ENCODE measurements at places on chromosomes 16 and 17.

DNA sequence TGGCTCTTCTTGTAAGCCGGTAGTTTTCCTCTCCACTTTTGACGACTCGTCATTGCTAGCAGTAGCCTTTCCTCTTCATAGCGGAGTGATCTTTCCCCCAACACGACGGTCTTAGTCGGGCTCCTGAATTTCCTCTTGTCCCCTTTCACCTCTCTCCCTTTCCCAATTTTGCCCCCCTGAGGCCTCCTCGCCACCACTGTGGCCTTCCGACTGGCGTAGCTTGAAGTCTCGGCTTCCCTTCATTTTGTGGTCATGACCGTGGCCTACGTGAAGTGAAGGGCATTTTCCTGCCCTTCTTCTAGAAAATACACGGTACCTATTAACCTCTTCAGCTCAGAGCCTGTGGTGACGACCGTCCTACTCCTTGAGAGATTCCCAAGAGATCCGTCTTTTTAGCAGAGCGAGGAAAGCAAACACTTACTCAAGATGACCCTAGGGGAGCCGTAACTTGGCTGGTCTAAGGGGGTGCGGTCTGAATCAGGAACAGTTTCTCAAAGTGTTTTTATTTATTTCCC lies 787 bp downstream of the PRKAR1A start:
- no peak for DNase-seq

- DNase-seq: no peak
Observed at GRCh38 chr17:8701221-8701620, 43.4 kb downstream of the CCDC42 start.

GRCh38 chr16:23930791-23931190 lies 95.0 kb downstream of the PRKCB start:
- no peak for DNase-seq

DNA sequence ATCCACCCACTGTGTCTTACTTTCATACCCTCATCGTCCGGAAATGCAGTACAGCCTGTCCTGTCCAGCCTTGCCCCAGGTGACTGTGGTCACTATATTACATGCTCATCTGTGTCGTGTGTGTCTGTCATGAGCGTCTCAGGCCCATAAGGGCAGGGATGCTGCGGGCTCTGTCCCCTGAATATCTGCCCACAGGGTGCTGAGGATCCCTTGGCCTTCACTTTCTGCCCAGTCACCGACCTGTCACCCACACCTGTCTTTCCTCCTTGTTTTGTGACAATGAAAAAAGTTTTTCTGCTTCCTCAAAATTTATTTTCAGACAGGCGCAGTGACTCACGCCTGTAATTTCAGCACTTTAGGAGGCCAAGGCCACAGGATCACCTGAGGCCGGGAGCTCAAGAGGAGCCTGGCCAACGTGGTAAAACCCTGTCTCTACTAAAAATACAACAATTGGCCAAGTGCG lies 1.4 kb upstream of the CTRB1 start:
- DNase-seq: no peak

DNA sequence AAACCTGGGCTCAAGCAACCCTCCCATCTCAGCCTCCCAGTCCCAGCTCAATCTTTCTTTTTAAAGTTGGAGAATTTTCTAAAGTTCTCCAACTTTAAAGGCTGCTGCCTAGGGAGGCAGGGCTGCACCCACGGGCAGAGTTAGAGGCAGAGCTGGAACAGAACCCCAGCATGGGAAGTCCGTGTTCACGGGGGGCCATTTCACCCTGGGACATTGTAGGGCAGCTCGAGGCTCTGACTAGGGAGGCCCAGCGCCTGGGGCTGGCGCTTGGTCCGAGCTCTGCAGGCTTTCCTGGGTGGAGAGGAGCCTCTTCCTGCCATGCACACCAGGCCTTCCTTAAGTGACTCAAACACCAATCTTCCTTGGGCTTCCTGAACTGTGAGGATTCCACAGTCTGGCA lies 70.2 kb downstream of the CYLD start:
- no peak for DNase-seq

DNA sequence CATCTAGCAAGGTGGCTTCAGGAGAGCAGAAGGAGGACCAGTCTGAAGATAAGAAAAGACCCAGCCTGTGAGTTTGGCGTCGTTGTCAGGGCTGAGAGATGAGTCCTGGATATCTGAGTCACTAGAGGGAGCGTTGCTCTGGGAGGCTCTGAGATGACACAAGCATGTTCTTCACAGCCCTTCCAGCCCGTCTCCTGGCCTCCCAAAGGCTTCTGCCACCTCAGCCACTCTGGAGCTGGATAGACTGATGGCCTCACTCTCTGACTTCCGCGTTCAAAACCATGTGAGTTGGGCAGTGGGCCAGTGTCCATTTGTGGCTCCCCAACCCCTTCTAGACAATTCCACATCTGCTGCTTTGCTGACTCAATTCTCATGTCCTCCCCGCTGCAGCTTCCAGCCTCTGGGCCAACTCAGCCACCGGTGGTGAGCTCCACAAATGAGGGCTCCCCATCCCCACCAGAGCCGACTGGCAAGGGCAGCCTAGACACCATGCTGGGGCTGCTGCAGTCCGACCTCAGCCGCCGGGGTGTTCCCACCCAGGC lies 2.3 kb downstream of the TGFB1I1 start:
- DNase-seq: no peak

DNA sequence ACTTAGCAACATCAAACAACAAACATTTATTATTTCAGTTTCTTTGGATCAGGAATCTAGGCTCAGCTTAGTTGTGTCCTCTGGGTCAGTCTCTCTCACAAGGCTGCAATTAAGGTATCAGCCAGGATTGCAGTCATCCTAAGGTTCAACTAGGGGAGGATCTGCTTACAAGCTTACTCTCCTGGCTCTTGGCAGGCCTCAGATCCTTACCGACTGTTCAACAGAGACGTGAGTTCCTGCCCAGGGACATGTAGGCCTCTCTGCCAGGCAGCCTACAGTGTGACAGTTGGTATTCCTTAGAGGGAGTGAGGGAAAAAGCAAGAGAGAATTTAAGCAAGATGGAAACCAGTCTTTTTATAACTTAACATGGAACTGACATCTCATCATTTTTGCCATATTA lies 294.0 kb downstream of the ZFHX3 start:
- DNase-seq: no peak

GRCh38 chr16:86914876-86915717 lies 336.7 kb downstream of the FOXL1 start:
- DNase-seq: no peak

GRCh38 chr17:39794249-39794970 lies 56.7 kb downstream of the GRB7 start:
- peak; percentile 64 for DNase-seq

GRCh38 chr16:14109077-14109775 lies 38.1 kb downstream of the MRTFB start:
- no peak for DNase-seq

DNA sequence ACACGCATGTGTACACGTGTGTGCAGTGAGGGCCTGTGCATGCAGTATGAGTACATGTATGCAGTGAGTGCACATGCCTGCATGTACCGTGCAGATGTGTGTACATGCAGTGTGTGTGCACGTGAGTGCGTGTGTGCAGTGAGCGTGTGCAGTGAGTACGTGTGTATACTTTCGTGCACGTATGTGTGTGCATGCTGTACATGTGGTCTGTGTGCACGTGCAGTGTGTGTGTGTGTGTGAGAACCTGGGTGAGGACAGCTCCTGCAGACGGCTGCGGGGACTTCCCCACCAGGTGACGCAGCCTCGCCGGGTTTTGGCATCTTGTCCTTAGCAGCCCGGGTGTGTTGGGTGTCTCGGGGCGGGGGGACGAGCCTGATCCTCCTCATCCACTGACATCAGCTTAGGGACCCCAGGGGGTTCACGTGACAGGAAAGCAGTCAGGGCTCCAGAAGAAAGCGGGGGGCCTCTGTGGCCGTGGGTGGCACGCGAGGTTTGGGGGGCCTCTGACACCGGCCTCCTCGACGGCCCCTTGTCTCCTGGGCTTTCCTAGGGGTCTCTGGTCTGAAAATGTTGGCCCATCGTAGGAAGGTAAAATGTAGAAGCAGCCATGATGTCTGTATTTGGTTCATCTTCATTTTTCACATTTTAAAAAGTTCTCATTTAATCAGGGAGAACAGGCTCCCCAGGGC lies 119.6 kb upstream of the ZNF750 start:
- DNase-seq: no peak

GRCh38 chr16:9311303-9311954 lies 220.0 kb downstream of the HAPSTR1 start:
- DNase-seq: no peak

DNA sequence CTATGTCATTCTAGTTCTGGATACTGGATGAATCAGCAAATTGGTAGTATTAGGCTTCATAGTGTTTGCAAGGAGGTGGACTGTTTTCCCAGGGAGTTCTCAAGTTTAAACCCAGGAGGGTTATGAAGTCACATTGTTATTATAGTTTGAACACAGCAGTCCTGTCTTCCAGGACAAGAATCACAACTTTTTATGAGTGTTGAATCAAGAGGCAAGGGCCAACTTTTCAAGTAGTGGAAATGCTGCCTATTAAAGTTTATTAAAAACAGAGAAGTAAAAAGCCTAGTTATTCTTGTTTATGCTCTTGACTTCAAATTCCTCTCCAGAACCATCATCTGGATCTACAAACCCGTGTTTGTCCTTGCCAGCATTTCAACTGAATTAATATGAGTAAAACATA lies 86.3 kb upstream of the GOT2 start:
- no peak for DNase-seq

- DNase-seq: peak; percentile 85
Observed at GRCh38 chr17:77374170-77374936, 233.6 kb downstream of the SEC14L1 start.
